GM23248 (cell line): ENCODE measurements at places on chromosomes 3 and 15. TPM values are rescaled to one million over a fixed set of nuclear protein-coding genes. Genes with fewer than 3 reads are reported as not detected.
A peak's percentile ranks its signal among the peaks of the same experiment; 100 is the strongest.

DNA sequence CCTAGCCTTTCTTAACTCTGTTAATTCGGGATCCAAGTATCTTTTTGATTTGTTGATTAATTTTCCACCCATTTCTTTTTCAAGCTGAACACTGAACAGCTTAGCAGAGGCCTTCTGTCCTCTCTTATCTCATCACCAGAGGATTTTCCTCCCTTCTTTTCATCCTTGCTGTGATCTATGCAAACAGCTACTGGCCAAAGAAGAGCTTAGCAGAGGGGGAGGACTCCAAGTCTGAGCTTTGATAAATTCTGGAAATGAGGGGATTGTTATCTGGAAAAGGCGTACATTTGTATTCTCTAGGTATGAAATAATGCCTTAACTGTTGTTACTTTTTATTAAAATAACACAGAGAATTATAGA, 13.4 kb downstream of the DZIP3 start:
- no peaks in the 10 kb centered on the region for H3K27me3 ChIP-seq
- H3K4me3 ChIP-seq, result no peak overlapping the region
- H3K27ac ChIP-seq, result no peak overlapping the region
- H3K36me3 ChIP-seq, result no peaks in the 10 kb centered on the region

- DNase-seq, result peak; percentile 44
- H3K27me3 ChIP-seq, result peaks cover 21% of the 10 kb centered on the region
- peaks cover 6% of the 10 kb centered on the region for H3K4me1 ChIP-seq
These were observed 36.4 kb downstream of the ST8SIA2 start for GRCh38 chr15:92430069-92430440.

GRCh38 chr15:65580287-65580686, 30.6 kb downstream of the INTS14 start:
- peaks cover 25% of the 10 kb centered on the region for H3K4me1 ChIP-seq
- no peaks in the 10 kb centered on the region for H3K27me3 ChIP-seq
- no peak overlapping the region for H3K4me3 ChIP-seq
- peak overlapping the region; percentile 52 for H3K27ac ChIP-seq

DNA sequence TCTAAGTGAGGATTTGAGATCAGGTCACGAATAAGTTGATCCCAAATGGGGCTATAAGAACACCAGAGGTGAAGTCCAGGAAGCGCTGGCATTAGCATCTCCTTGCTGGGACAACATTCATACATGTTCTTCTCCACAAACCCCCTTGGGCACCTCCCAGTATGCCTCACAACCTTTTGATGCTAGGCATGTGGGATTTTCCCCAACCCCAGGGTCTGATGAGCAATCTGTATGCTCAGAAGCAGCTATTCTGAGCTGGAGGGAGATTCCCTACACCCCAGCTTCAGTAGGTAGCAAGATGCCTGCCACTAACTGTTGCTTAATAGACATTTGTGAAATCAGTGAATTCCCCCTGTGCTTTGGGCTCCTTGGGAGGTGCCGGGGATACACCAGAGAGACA, 32.2 kb downstream of the SLC6A11 start:
- H3K27ac ChIP-seq, result no peak overlapping the region
- DNase-seq, result no peak
- no peak overlapping the region for H3K4me3 ChIP-seq
- H3K36me3 ChIP-seq, result no peaks in the 10 kb centered on the region
- no peaks in the 10 kb centered on the region for H3K4me1 ChIP-seq
- no peaks in the 10 kb centered on the region for H3K27me3 ChIP-seq

- H3K27ac ChIP-seq, result no peak overlapping the region
- no peak overlapping the region for H3K4me3 ChIP-seq
- peaks cover 20% of the 10 kb centered on the region for H3K27me3 ChIP-seq
- no peaks in the 10 kb centered on the region for H3K4me1 ChIP-seq
- H3K36me3 ChIP-seq, result no peaks in the 10 kb centered on the region
These were observed 123.2 kb upstream of the UBE2E2 start for GRCh38 chr3:23079976-23080375.

GRCh38 chr3:114498539-114499370, 204.9 kb downstream of the TIGIT start:
- no peaks in the 10 kb centered on the region for H3K36me3 ChIP-seq
- H3K4me1 ChIP-seq, result peaks cover 50% of the 10 kb centered on the region
- peak overlapping the region; percentile 39 for H3K27ac ChIP-seq
- no peaks in the 10 kb centered on the region for H3K27me3 ChIP-seq
- peak; percentile 87 for DNase-seq
- H3K4me3 ChIP-seq, result no peak overlapping the region

DNA sequence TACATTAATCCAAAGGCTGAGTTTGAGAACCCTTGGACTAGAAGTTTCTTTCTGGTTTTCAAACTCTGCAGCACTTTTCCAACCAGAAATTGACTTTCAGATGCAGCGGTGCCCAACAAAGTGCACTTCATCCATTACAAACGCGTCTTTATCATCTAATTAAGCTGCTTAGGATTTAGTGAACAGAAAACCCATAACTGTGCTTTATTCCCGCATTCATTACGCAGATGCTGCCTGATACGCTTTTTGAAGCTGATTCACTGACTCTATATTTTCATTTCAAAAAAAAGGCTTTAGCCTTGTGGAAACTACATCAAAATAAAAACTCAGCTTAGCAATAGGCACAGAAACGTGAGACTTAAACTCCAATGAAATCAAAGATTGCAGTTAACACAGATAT, 69.8 kb upstream of the CTXND1 start:
- H3K4me1 ChIP-seq, result peaks cover 12% of the 10 kb centered on the region
- DNase-seq, result no peak
- no peaks in the 10 kb centered on the region for H3K36me3 ChIP-seq
- H3K27ac ChIP-seq, result no peak overlapping the region
- no peak overlapping the region for H3K4me3 ChIP-seq

- no peaks in the 10 kb centered on the region for H3K36me3 ChIP-seq
- H3K27ac ChIP-seq, result no peak overlapping the region
- no peak for DNase-seq
- no peak overlapping the region for H3K4me3 ChIP-seq
- H3K4me1 ChIP-seq, result no peaks in the 10 kb centered on the region
- H3K27me3 ChIP-seq, result peaks cover 11% of the 10 kb centered on the region
These were observed 304.4 kb downstream of the DOCK3 start for GRCh38 chr3:50978991-50979667.

- no peaks in the 10 kb centered on the region; the same call in 1 of the 2 replicates for H3K4me1 ChIP-seq
- no peaks in the 10 kb centered on the region for H3K36me3 ChIP-seq
- no peak overlapping the region for H3K4me3 ChIP-seq
- H3K27me3 ChIP-seq, result no peaks in the 10 kb centered on the region
- DNase-seq, result no peak
These were observed 462.0 kb downstream of the GBE1 start for GRCh38 chr3:81299481-81299880.

GRCh38 chr3:38454884-38455638, 1.4 kb downstream of the ACVR2B start:
- no peaks in the 10 kb centered on the region for H3K27me3 ChIP-seq
- H3K4me3 ChIP-seq, result peak overlapping the region; percentile 79

Gene LXN
- total RNA-seq, result 28.7 and 34.9 TPM in 2 replicates

Gene DTWD1
- total RNA-seq, result 63.7 and 73.3 TPM in 2 replicates

Gene ASB14
- total RNA-seq, result not detected in 2 replicates

Gene POPDC2
- total RNA-seq, result not detected in 2 replicates

Gene DUOXA2
- total RNA-seq, result not detected in 2 replicates
